ENCODE measurements at places on chromosomes 12 and 14.
A peak's percentile ranks its signal among the peaks of the same experiment; 100 is the strongest.

DNA sequence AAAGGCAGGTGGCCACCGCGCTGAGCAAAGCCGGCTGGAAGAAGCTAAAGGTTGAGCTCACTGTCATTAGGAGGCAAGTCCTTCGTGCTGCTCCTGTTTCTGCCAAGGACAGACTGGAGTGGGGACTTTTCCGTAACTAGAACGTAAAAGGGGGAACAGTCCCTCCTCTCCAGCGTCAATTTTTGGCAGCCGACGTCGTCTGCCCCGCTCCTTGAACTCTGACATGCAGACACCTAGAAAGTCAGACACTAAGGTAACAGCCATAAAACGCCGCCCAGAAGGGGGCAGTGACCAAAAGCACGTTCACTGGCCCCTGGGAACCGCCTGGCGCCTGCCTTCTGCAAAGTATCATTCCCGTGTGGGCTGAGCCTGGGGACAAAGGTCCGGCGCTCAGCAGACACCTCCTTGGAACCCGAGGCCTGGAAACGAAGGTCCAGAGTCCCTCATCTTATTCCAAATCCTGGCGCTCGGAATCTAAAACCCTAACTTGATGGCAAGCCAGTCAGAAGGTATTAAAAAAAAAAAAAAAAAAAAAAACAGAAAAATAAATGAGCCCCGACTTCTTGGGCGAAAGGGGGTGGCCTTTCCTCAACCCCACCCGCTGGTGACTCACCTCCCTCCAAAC lies 1.1 kb upstream of the LRP1 start:
- peak; percentile 13 for DNase-seq

DNA sequence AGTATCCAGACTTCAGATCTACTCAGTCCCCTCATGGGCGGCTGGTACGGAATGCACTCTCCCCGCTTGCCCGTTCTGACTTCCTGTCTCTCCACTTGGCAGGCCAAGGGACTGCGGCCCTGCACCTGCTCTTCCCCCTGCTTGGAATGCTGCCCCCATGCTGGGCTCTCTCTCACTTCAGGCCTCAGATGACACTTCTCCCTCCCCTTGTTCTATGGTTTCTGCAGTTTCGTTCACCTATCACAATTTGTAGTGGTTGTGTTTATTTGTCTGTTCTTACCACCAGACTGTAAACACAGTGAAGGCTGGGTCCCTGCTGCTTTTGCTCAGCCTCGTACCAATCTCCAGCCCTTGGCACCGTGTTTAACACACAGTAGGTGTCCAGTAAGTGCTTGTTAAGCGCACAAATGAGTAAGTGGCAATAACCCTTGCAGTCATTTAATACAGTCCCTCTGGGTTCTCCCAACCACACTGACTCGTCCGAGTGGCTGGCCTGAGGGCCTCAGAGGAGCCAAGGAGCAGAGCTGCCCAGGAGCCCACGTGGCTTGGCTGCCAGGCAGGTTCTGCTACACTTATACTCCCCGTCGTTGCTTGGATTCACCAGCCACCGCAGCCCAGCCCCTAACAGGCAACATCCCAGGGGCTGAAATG lies 11.8 kb downstream of the SLC6A12 start:
- DNase-seq = no peak

- no peak for DNase-seq
These were observed at the start of gene SERPINA10 for GRCh38 chr14:94292872-94293577. Gene SERPINA10 (minus strand): TSS chr14:94293268. CDS start chr14:94290593, 2,675 bp downstream.

GRCh38 chr12:6620137-6620884 lies 13.1 kb upstream of the CHD4 start:
- DNase-seq = no peak

GRCh38 chr14:52922059-52922458 lies 28.8 kb downstream of the FERMT2 start:
- no peak for DNase-seq

DNA sequence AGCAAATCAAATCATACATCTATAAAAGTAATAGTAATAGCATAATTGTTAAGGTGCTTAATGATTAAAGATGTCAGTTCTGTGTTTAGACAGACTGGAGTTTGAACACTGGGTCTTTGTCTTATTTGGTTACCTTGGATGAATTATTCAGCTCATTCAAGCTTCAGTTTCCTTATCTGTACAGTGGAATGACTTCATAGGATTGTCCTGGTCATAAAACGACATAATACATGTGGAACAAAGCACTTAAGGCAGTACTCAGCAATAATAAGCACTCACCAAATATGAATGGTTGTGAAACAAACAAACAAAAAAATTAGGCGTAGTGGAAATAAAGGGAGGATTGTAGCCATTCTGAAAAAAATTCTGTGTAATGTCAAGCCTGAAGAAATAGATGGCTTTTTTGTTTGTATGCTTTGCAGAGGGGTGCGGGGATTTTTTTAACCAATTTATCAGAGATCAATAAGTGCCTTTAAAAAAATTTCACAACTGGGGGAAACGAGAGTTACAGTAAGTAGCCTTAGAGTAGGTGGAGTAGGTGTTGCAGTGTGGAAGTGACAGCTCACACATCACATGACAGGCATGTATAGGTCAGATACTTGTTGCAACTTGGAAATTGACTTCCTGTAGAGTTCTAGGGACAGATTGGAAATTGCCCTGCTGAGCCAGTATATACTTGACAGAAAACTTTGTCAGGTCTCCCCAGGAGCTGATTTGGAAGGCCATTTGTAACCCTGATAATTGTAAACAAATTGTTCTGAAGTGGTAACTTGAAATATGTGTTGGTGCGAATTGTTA lies 157.7 kb downstream of the SLC15A5 start:
- DNase-seq = no peak

GRCh38 chr12:7061138-7061537 lies 620 bp downstream of the C1S start:
- no peak for DNase-seq

DNA sequence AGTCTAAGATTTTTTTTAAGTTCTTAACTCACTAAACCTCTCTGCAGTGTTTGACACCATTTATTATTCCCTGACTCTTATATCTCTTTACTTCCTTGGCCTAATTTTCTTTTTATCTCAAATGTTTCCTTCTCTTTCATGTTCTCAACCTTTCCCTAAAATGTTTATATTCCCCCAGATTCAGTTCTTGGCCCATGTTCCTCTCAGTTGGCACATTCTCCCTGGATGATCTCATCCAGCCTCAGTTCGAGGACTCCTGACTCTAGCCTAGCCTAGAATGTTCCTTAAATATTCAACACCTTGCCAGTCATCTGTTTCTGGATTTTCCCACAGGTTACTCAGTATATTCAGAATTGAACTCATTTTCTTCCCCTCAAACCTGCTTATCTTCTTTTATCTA lies 81.3 kb downstream of the SCN8A start:
- DNase-seq = no peak

- no peak for DNase-seq
These were observed 17.4 kb downstream of the VASH1 start for GRCh38 chr14:76778546-76779215.

DNA sequence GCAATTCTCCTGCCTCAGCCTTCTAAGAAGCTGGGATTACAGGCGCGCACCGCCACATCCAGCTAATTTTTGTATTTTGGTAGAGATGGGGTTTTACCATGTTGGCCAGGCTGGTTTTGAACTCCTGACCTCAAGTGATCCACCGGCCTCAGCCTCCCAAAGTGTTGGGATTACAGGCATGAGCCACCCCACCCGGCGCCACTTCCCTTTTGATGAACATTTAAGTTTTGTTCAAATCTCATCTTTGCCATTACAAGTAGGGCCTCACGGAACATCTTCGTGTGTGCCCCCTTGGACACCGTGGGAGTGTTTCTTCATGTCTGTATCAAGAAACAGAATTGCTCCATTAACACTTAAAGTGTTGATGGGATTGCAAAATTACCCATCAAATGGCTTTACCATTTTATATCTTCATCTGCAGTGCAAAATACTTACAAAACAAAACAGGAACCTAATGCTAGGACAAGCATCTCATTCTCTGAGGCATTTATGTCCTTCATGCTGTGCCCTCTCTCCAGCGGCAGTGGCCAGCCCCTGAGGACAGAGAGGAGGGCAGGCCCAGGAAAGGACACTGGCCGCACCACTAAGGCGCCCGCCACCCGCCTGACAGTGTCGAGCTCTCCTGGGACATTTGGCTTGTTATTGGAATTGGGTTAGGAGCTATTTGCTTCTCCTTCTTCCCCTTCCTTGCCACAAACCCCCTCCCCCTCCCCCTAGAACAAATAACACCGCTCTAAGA lies 61.7 kb downstream of the RFX4 start:
- DNase-seq = no peak

- DNase-seq = no peak
These were observed 112.7 kb downstream of the SLC16A7 start for GRCh38 chr12:59708484-59708883.

DNA sequence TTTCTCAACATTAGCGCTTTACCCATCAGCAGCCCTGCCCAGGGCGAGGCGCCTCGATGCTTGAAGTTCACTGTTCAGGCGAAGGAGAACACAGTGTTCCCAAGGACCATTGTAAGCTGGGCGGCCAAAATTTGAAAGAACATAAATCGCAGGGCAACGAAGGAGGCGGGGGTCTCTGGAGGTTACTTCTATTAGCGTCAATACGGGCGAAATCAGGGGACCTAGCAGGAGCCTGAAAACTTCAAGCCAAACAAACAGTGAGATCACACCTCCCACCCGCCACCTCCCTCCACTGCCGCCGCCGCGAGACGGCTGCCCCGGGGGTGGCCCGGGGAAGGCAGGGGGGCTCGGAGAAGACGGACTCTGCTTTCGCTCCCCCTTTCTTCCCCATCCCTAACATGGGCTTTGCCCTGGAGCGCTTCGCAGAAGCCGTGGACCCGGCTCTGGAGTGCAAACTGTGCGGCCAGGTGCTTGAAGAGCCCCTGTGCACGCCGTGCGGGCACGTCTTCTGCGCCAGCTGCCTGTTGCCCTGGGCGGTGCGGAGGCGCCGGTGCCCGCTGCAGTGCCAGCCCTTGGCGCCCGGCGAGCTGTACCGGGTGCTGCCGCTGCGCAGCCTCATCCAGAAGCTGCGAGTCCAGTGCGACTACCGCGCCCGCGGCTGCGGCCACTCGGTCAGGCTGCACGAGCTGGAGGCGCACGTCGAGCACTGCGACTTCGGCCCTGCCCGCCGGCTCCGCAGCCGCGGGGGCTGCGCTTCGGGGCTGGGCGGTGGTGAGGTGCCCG lies at the start of gene PDZRN4:
Gene PDZRN4, plus strand, starts transcription at position 263 of the 783 bp plus-strand sequence.
- DNase-seq = peak; percentile 62

- DNase-seq = no peak
These were observed 52.6 kb upstream of the STK38L start for GRCh38 chr12:27191531-27191930.

- no peak for DNase-seq
These were observed 139.2 kb downstream of the EGLN3 start for GRCh38 chr14:33811721-33812120.

DNA sequence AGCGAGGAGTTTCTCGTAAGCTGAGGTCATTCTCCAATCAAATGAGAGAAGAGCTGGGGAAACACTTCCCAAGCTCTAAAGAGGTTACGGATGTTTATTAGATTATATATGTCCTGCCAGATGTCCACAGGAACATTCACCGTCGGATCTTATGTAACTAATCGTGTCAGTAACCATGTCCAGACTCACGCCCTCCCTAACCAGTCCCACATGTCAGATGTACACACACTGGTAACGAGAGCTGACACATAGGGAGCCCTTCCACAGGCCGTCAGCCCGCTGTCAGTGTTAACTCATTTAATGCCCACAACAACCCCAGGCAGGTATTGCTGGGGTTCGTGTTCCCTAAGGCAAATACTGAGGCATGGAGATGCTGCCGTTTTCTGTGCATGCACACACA lies 223.7 kb upstream of the RTL1 start:
- DNase-seq = no peak

DNA sequence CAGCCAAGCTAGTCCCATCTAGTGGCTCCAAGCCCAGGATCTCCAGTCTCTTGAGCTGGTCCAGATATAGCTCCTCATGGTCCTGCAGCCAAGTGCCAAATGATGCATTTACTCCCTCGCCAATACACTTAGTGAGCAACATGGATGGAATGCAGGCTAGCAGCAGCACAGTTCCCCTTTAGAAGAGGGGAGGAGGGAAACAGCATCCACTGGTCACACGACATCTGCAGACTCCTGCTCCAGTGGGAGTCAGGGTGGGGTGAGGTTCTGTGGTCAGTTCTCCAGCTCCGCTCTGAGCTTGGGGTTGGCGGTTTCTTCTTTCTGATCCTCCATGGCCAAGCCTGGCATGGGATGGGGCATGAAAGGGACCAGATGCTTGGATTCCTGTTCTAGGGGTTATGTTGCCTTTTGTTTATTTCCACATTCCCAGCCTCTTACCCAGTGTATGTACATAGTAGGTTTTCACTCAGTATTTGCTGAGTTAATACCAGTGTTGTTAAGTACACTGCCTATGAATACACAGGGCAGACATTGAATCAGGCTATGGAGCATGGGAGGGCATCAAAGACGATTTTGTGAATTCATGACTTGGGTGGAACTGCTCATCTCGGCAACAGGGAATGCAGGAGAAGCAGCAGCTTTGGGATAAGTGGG lies 57.3 kb downstream of the GALNT16 start:
- DNase-seq = no peak

- no peak for DNase-seq
These were observed 69.4 kb downstream of the IRF2BPL start for GRCh38 chr14:76958980-76959710.

DNA sequence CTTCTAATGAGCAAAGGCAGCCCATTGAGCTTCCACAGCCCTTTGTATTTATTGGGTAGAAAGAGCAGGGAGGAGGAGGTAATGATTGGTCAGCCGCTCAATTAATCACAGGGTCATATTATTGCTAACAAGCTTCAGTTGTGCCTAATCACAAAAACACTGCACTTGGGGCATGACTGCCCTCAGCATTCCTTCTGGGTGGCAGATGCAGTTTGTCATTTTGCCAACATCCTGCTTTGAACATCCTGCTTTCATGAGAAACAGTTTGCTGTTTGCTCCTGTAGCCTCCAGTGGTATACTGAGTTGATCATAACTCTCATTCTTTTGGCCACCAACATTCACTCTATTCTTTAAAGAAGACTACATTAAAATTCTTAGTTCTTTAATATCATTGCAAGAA lies 462.9 kb upstream of the MIS18BP1 start:
- no peak for DNase-seq

DNA sequence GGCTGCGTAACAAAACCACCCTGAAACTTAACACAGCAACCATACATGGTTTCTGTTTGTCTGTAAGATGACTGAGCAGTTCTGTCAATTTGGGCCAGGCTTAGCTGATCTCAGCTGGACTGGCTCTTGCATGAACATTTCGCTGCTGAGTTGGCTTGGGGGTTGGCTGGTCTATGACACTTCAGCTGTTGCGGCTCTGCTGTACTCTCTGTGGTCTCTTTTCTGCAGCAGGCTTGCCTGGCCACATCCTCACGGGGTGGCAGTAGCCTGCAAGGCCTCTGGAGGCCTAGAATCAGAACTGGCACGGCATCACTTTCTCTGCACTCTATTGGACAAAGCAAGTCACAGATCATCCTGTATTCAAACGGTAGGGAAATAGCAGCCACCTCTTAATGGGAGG lies 216.2 kb downstream of the BCL11B start:
- no peak for DNase-seq

- DNase-seq = no peak
These were observed 9.1 kb downstream of the NTF3 start for GRCh38 chr12:5440978-5441377.

- DNase-seq = peak; percentile 86
These were observed 25.3 kb downstream of the GNS start for GRCh38 chr12:64733857-64734256.

Data from NCI-H1105 (cell line).